ENCODE measurements at places on chromosomes 3 and 15. TPM values are rescaled to one million over a fixed set of nuclear protein-coding genes. Genes with fewer than 3 reads are reported as not detected.
A peak's percentile ranks its signal among the peaks of the same experiment; 100 is the strongest.

GRCh38 chr15:75112848-75113492, 88.7 kb upstream of the C15orf39 start:
- DNase-seq = no peak

- DNase-seq = peak; percentile 74
Observed at GRCh38 chr15:55654561-55655031, 66.5 kb upstream of the PYGO1 start.

Gene DYNLT2B
- total RNA-seq = 9.1 TPM

GRCh38 chr3:98561727-98562521, 30.1 kb downstream of the GPR15 start:
- DNase-seq = peak; percentile 53
